Hepatocyte (in vitro differentiated cells): ENCODE measurements at places on chromosomes 2 and 18. TPM values are rescaled to one million over a fixed set of nuclear protein-coding genes. Genes with fewer than 3 reads are reported as not detected.

DNA sequence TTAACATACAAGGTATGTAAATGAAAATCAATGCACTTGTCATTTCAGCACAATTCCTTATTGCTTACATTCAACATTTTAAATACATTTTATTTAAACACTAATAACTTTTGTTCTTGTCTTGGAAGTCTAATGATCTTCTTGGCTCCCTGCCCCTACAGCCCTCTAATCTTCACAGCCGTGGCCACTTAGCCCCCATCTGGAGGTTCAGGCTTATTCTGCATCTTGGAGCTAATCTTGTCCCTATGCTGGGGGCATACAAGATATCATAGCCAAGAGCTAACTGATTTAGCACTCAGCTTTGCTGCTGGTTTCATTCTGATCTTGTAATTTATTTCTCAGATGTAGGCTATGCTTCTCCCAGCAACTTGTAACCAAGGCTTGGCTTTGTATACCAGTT lies 140.8 kb downstream of the TMEFF2 start:
- no peak for DNase-seq

- peak; percentile 61 for DNase-seq
Measured at GRCh38 chr2:241351640-241352031, 4.4 kb upstream of the FARP2 start.

- DNase-seq = no peak
Measured at GRCh38 chr2:104595576-104595975, 258.3 kb upstream of the POU3F3 start.

DNA sequence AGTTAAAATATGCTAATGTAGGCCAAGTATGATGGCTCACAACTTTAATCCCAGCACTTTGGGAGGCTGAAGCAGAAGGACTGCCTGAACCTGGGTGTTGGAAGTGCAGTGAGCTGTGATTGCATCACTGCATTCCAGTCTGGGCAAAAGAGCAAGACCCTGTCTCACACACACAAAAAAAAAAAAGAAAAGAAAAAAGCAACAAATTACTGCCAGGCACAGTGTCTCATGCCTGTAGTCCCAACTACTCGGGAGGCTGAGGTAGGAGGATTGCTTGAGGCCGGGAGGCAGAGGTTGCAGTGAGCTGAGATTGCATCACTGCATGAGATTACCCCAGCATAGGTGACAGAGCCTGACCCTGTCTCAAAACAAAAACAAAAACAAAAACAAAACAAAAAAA lies 110.6 kb downstream of the PRELID3A start:
- DNase-seq = no peak

- DNase-seq = no peak
Measured at GRCh38 chr2:11546072-11546471, 12.2 kb downstream of the GREB1 start.

DNA sequence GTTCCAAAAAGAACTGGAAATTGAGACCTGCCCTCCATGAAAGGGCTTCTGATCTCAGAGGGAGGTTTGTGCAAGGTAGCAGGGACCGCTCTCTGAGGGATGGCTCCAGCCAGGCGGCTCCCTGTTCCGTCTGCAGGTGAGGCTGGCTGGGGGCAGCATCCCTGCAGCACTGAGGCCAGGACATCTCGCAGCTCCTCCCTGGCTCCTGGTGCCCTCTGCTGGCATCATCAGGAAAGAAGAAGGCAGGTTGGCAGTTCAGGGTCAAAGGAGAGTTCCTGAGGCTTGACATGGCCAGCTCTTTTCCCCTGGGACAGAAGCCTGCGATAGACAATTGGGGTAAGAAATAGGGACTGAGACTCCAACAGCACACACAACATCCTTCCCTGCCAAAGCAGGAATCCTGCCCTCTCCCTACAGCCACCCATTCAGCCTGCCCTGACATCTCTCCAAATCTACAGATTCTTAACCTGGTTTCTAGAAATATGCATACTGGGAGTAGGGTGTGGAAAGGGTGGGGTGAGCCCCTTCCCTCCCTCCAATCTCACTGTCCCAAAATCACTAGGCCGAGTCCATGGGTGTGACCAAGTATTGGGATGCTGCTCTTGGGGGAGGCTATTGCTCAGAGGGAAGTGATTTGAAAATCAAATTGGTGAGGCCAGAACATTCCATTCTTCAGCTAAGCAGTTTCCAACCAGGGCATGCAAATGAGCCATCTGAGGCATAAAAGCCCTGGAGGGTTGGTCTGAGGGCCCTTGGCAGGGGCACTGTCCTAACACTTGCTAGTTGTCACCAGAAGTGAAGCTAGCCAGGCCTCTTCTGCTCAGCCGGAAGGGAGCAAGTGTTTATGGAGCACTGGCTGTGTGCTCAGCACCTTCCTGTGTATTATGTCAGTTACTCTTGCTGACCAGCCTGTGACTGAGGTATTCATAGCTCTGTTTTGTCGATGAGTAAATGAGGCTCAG lies 185.4 kb downstream of the TFCP2L1 start:
- no peak for DNase-seq

DNA sequence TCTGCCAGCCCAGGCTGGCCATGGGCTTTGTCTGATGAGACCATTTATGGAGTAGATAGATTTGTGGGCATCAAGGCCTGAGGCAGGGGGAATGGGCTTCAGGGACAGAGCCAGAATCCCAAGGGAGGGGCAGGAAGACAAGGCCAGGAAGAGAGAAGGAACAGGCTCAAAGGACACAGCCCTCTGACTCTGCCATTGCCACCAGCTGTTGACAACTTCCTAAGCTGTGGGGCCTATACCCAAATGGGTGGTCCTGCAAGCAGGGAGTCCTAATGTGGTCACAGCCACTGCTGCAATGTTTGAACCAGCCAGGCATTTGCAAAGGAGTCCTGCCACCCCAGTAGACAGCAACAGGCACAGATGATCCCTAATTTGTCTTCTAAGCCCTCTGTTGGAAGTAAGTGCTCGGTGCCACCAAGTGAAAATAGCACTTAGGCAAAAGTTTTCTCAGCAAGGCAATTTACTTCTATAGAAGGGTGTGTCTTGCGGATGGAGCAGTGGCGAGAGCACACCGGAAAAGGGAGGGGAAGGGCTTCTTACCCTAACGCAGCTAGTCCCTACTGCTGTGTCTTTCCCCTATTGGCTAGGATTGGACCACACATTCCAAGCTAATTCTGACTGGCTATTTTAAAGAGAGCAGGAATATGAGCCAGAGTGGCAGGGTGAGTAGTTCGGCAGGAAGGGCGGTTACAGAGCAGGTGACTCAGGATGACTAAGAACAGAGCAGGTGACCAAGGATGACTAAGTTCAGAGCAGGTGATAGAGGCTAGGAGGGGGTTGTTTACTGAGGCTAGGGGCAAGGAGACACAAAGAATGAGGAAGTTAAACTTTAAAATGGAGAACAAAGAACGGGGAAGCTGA lies 47.2 kb downstream of the C1QL2 start:
- peak; percentile 77 for DNase-seq

- no peak for DNase-seq
Measured at GRCh38 chr2:118322406-118322805, 234.1 kb downstream of the INSIG2 start.

DNA sequence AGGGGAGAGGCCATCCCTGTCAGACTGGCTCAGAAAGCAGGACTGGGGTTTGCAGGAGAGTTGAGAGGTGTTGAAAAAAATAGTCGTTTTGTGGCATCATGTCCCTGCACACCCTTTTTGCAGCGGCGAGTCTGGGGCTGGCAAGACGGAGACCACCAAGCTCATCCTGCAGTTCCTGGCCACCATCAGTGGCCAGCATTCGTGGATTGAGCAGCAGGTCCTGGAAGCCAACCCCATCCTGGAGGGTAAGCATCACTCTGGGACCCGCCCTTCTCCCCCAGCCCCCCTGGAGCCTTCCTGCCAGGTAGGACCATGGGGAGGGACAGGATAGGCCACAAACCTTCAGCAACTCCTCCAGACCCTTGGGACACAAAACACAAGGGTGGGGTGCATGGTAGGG lies 34.2 kb downstream of the MYO7B start:
- no peak for DNase-seq

Gene RFTN2
- 8.1 and 8.7 TPM in 2 replicates for total RNA-seq

Gene ATOH8
- 2.0 and 2.9 TPM in 2 replicates for total RNA-seq

Gene VIT
- total RNA-seq = 0.33 and 0.76 TPM in 2 replicates
